ENCODE measurements at places on chromosomes 2 and 18.

GRCh38 chr2:164935118-164936101 lies 19.9 kb downstream of the SLC38A11 start:
- no peak for DNase-seq

- DNase-seq: no peak
Measured at GRCh38 chr2:177817300-177817699, 255.3 kb downstream of the PDE11A start.

DNA sequence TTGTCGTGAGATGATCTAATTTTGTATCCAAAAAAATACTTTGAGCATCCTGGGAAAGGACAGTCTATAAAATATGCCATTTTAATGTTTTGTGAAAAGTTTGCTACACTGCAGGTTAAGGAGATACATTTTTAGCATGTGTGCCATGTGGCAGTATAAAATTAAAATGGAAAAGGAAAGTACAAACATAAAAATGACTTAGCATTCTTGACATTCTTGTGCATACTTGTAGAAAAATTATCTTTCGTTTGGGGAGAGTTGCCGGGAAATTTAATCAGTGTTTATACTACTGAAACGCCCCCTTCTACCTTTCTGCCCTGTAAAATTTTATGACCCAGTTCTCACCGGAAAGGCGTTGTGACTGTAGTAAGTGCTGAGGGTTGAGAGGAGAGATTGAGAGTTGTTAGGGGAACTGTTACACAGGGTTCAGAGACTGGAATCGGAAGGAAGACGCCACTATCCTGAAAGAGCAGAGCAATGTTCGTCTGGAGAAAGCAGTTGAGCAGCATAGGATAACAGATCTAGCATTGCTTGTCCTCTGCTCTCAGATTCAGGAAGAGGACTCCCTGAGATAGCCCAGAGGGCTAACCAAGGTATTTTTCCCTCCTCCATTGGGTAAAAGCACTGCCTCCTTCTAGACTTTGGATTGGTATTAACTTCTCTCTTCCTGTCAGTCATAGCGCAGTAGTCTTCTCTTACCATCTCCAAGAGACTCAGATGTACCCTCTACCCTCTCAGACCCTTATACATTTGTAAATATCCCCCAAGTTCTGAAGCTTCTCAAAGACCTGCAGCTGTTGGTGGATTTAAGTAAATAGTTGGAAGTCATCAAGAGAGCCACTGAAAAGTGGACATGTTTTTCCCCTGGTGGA lies 2.7 kb downstream of the CDH20 start:
- no peak for DNase-seq

- peak; percentile 8 for DNase-seq
Measured at GRCh38 chr18:11518788-11519685, 90.4 kb upstream of the SLC35G4 start.

GRCh38 chr2:131042148-131042775 lies 51.0 kb downstream of the FAM168B start:
- DNase-seq: no peak

DNA sequence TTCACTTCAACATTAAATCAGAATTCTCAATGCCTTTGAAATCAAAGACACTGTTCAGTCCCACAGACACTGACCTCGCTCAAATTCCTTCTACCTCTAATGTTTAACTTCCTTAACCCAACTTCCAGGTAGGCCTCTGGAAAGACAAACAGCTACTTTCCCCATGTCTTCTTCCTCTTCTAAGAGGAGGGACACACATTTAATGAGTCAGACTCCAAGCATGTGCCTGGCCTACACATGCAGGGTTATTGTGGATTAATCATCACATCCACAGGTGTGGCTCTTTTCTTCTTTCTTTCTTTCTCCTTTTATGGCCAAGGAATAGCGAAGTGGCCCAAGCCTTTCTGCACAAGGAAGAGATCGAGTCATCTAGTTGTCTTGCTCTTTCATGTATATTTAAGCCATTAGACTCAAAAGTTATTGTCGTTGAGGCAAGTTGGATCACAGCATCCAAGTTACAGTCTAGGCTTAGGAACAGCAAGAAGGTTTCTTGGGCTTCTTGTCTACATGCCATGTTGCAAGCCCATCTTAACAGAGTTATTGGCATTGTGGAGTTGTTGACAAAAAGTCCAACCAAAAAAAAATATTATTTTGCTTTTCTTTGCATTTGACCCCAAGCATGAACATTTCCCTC lies 387.8 kb downstream of the IRS1 start:
- no peak for DNase-seq

DNA sequence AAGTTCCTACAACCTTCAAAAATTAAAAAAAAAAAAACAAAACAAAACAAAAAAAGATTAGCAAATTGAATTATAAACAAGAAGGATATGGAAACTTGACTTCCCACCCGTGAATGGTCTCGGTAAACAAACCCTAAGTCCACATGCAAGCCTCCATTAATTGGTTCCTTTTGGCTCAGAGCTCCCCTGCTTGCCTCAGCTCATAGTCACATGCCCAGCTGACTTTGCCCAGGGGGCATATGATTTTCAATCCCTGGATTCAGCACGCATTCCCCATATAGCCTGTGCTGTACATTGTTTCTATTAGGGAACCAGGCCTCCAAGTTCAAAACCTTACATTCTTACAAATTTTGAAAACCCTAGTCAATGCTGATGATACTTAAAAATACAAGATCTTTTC lies 95.0 kb downstream of the PID1 start:
- no peak for DNase-seq

GRCh38 chr2:84302513-84303412 lies 156.3 kb downstream of the SUCLG1 start:
- peak; percentile 6 for DNase-seq

- DNase-seq: no peak
Measured at GRCh38 chr2:121855510-121855909, 100.1 kb downstream of the TSN start.

DNA sequence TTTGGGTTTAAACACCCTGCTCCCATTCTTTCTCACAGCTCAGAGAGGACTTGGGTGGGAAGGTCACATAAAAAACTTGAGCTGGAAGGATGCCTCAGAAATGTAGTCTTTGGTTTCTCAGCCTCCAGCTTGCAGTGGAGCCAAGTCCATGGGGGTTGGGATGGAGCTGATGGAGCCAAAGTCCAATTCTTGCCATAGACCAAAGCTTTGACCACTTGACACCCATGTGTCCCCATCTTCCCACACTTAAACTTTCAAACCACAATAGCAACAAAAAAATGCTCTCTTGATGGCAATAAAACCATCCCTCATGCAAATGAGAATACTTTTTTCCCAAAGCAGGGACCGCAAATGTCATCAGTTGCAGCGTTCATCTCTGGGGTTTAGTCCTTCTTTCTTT lies 14.7 kb upstream of the DAW1 start:
- DNase-seq: no peak

DNA sequence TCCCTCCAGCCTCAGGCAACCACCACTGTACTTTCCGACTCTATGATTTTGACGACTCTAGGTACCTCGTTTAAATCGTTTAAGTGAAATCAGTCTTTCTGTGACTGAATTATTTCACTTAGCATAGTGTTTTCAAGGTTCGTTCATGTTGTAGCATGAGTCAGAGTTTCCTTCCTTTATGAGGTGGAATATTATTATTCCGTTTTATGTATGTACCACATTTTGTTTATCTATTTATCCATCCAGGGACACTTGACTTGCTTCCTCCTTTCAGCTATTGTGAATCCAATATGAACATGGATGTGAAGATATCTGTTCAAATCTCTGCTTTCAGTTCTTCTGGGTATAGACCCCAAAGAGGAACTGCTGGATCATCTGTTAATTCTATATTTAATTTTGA lies 19.1 kb downstream of the IL1R2 start:
- no peak for DNase-seq

DNA sequence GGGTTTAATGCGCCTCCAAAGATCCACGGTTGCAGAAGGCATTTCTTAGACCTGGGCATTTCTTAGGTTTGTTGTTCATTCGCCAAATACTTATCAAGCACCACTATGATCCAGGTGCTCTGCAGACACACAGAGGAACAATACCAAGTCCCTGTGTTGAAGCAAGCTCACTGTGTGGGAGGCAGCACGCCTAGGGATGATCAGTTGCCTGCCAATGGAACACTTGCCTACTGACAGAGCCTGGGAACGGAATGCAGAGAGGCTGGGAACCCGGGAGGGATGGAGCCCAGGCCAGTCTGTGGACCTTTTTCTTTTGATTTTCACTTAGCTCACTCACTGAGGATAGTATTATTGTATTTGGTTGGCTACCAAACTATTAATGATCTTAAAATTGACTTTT lies 1.9 kb upstream of the GRP start:
- no peak for DNase-seq

DNA sequence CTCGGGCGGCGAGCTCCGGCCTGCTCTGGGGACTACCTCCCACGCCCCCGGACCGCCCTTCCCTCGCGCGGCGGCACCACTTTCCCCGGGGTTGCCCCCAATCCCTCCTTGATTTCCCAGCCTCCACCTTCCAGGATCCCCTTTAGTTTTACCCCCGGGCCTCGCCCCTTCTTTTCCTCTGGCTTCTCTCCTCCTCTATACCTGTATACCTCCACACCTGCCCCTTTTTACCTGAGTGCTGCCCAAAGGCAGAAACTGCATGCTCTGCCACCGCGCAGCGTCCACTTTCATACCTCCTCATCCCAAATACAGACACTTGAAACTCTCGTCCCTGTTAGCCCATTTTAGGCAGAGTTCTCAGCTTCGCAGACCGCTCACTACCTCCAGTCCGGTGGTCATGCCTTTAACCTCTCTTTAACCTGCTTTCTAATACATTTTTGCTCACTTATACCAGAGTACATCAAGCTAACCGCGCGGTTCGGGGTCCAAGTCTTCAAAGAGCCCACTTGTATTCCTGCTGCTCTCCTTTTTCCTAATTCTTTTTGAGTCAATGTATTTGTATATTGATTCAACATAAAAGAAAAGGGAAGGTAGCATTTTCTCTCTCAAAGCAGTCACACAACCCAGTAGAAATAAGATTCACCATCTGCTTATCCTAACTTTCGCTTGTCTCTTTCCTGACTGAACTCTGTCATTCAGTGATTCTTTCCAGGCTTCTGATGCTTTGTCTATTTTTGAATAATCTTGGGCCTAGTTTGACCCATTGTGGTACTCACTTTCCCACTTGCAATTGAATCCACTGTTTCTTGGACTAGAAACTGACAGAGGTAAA lies 901 bp downstream of the SPOPL start:
- DNase-seq: no peak

DNA sequence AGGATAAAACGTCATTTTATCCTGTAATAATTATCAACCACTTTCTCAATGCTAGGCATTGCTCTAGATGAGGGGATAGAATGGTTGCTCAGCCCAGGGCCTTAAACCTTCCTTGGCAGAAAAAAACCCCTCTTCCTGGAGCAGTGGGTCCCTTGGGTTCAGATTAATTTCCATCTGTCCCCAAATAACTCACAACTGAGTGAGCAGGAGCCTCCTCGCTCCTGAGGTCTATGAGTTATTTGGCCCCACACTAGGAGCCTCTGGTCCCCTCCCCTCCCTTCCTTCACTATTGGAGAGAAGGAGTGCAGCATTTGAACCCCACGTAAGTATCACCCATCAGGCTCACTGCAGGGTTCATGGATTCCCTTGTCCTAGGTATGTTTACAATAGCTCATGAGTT lies 157.5 kb upstream of the FHL2 start:
- no peak for DNase-seq

DNA sequence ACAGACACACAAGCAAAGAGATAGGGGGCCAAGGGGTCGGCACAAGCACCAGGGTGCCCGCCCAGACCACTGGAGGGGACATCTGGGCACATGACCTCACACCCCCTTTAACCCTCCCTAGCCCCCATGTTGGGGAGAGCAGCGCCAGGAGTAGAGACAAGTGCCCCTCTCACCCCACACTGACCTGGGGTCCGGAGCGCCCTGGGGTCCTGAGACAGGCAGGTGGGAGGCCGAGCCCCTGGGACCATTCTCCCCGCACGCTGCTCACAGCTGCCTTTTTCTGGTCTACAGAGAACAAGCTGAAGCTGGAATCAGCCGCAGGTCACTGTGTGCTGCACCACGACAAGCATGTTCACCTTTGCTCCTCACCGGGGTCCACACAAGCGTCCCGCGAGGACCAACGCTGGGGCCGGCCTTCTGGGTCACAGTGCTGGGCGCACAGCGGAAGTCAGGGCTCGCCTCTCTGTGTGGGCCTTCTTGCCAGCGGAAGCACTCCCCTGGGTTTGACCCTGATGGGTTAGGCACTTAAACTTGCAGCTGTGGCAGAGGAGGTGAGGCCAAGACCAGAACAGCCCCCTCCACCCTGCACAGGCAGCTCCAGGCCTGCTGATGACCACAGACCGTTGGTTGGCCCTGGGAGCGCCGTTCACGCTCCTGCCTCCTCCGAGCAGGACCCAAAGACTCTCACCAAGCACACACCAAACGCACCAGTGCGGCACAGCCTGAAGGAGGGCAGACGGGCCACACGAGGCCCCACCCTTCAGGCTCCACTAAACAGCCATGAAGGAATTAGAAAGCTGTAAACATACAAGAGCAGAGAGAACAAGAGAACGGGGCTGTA lies 275.3 kb downstream of the EIPR1 start:
- no peak for DNase-seq

- no peak for DNase-seq
Measured at GRCh38 chr2:76274160-76274559, 563.4 kb upstream of the GCFC2 start.

GRCh38 chr2:195706161-195706900 lies 49.3 kb downstream of the SLC39A10 start:
- no peak for DNase-seq

- no peak for DNase-seq
Measured at GRCh38 chr2:129761569-129762021, 217.9 kb upstream of the RAB6C start.

Measured in stimulated activated CD8-positive, alpha-beta memory T cell treated with anti-CD3 and anti-CD28 coated beads, Interleukin-15, amount 100 ng/mL, for 48 hours (primary cell).